ENCODE measurements at places on chromosomes 16 and 17. TPM values are rescaled to one million over a fixed set of nuclear protein-coding genes. Genes with fewer than 3 reads are reported as not detected.

DNA sequence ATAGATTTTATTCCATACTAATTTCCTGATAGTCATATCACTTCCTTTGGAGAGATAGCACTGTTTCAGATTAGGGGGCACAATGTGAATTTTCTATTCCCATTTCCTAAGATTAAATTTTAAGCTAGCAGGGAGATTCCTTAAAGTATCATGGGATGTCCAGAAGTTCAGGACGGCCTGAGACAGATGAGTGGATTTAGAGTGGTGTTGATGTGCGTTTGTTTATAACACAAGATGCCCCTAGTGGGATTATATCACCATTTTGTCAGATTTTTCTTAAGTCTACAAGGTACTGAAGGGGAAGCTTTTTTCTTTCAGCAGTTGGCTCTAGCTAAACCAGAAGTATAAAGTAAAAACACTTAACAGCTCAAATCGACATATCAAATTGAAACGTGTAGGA lies 183.6 kb upstream of the TBX2 start:
- DNase-seq: no peak
- peaks cover 3% of the 10 kb centered on the region for H3K27me3 ChIP-seq
- no peaks in the 10 kb centered on the region for H3K36me3 ChIP-seq
- H3K4me3 ChIP-seq: no peak overlapping the region
- H3K4me1 ChIP-seq: peaks cover 29% of the 10 kb centered on the region
- no peak overlapping the region for H3K27ac ChIP-seq

GRCh38 chr16:1548233-1548632 lies 14.8 kb downstream of the TMEM204 start:
- peaks cover 40% of the 10 kb centered on the region for H3K36me3 ChIP-seq
- H3K4me3 ChIP-seq: no peak overlapping the region
- peaks cover 18% of the 10 kb centered on the region for H3K4me1 ChIP-seq

DNA sequence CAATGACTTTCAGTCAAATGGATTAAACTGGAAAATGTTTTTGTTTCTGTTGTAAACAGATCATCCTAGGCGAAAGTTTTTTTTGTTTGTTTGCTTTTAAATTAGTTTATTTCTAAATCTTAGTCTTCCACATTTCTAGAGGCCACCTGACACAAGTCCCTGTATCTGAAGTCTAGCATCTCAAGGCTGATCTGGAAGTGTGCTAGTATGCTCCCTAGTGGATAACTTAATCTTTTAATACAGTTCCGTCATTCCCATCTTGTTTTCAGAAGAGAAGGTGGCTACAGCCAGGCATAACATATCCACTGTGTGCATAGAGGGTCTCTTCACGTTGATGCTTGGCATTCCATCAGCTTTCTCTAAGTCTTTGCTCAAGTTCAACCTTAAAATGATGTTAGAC lies 7.6 kb downstream of the IFT20 start:
- no peak overlapping the region for H3K4me3 ChIP-seq
- no peaks in the 10 kb centered on the region for H3K27me3 ChIP-seq
- peaks cover 35% of the 10 kb centered on the region for H3K36me3 ChIP-seq
- H3K4me1 ChIP-seq: peaks cover 20% of the 10 kb centered on the region
- no peak overlapping the region for H3K27ac ChIP-seq

- peak overlapping the region; percentile 82 for H3K27ac ChIP-seq
- H3K4me1 ChIP-seq: peaks cover 53% of the 10 kb centered on the region
- DNase-seq: peak; percentile 64
- H3K4me3 ChIP-seq: peak overlapping the region; percentile 82
- no peaks in the 10 kb centered on the region for H3K27me3 ChIP-seq
These were observed 2.0 kb downstream of the VAMP2 start for GRCh38 chr17:8160741-8161221.

DNA sequence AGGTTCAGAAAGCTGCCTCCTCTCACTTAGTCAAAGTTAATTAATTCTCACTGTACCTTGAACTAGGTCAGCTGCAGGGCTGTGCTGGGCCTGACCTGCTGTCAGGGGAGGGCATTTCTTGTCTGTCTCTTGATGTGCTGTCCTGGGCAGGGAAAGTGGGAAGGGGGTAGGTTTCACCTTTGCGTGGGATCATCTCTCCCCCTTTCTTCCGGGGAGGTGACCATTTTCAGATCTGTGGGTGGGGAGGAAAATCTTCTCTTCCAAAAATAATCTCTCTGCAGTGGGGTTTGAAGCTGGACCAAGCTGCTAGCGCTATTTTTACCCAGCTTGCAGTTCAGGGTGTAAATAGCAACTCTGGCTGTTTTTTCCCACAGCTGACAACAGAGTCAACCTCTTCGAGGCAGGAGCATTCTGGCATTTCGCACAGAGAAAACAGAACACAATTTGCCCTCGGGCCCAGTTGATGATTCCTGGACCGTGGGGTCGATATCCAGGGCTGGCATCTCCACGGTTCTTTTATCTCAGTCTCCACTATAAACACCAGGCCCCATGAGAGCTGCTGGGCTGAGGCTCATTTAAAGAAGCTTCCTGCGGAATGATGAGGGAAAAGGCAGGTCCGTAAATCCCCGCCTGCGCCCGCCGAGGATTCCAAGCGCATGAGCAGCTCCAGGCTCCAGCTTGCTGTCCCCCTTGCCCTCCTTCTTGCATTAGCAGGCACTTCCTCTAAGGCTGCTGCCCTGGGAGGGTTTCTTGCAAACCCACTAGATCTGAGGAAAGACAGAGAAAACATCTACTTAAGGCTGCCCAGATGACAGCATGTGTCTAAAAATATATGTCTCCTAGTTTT lies 93.9 kb downstream of the YPEL2 start:
- H3K27ac ChIP-seq: no peak overlapping the region
- H3K36me3 ChIP-seq: no peaks in the 10 kb centered on the region
- H3K4me3 ChIP-seq: no peak overlapping the region
- peaks cover 2% of the 10 kb centered on the region for H3K27me3 ChIP-seq
- no peak for DNase-seq

DNA sequence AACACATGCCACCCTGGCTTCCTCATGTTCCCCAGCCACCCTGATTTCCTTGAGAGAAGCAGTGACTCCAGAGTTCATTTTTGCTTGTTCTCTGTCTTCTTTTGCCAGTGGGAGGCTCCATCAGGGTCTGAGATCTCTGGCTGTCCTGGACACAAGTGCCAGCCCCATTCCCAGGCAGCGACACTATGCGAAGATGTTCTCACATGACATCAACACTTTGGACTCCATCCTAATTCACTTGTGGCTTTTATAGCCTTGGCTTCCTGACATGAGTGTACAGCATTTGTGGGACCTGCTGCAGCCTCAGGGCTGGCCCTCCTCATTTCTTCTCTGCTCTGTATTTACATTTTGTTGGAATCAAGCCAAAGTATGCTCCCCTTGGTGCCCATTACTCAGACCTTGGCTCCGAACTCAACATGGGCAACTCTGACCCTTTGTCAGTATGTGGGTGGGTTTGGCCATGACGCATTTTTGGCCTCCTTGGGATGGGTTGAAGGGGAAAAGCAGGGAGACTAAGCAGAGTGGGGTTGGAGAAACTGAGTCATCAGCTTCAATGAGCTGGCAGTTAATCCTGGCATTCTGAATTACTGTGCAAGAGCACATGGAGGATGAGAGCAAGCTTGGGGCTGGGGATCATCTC lies 119.0 kb upstream of the EEF2KMT start:
- H3K27me3 ChIP-seq: peaks cover 2% of the 10 kb centered on the region
- no peak overlapping the region for H3K27ac ChIP-seq
- H3K4me1 ChIP-seq: no peaks in the 10 kb centered on the region
- DNase-seq: no peak
- H3K4me3 ChIP-seq: no peak overlapping the region

GRCh38 chr17:77456951-77457548 lies 316.3 kb downstream of the SEC14L1 start:
- peak; percentile 81 for DNase-seq
- peaks cover 62% of the 10 kb centered on the region for H3K4me1 ChIP-seq
- H3K36me3 ChIP-seq: peaks cover 64% of the 10 kb centered on the region
- H3K27ac ChIP-seq: peak overlapping the region; percentile 96
- H3K27me3 ChIP-seq: no peaks in the 10 kb centered on the region

GRCh38 chr16:12613131-12613991 lies 190.3 kb downstream of the CPPED1 start:
- peaks cover 2% of the 10 kb centered on the region for H3K27me3 ChIP-seq
- H3K27ac ChIP-seq: peak overlapping the region; percentile 76
- H3K36me3 ChIP-seq: no peaks in the 10 kb centered on the region
- peaks cover 21% of the 10 kb centered on the region for H3K4me1 ChIP-seq
- no peak for DNase-seq

GRAP gene
- total RNA-seq: 9.7 TPM

IRX5 gene
- total RNA-seq: not detected
